Fibroblast of the aortic adventitia (primary cell): ENCODE measurements at places on chromosomes 16 and 17. TPM values are rescaled to one million over a fixed set of nuclear protein-coding genes. Genes with fewer than 3 reads are reported as not detected.

TNFRSF17 gene
- total RNA-seq = not detected in 2 replicates

RAB11FIP3 gene
- 14.7 and 24.4 TPM in 2 replicates for total RNA-seq

ARL16 gene
- 21.3 and 26.4 TPM in 2 replicates for total RNA-seq

TMC5 gene
- under 0.01 TPM in 1 of 2 replicates, not detected in the other for total RNA-seq

KRTAP4-3 gene
- total RNA-seq = not detected in 2 replicates

TNFSF13 gene
- 1.1 and 1.4 TPM in 2 replicates for total RNA-seq

TAT gene
- total RNA-seq = not detected in 2 replicates

WDR81 gene
- 27.7 and 39.6 TPM in 2 replicates for total RNA-seq

HSD17B2 gene
- 0.09 TPM in 1 of 2 replicates, not detected in the other for total RNA-seq

ITGB3 gene
- 5.8 and 22.0 TPM in 2 replicates for total RNA-seq

FGF11 gene
- total RNA-seq = 0.36 and 1.7 TPM in 2 replicates

KRTAP3-2 gene
- total RNA-seq = not detected in 2 replicates

MARVELD3 gene
- total RNA-seq = not detected in 2 replicates

- no peak for DNase-seq
These were observed 1.4 kb downstream of the WFIKKN2 start for GRCh38 chr17:50836826-50837225.

GRCh38 chr17:19348806-19349205 lies 13.7 kb downstream of the B9D1 start:
- DNase-seq = no peak

DNA sequence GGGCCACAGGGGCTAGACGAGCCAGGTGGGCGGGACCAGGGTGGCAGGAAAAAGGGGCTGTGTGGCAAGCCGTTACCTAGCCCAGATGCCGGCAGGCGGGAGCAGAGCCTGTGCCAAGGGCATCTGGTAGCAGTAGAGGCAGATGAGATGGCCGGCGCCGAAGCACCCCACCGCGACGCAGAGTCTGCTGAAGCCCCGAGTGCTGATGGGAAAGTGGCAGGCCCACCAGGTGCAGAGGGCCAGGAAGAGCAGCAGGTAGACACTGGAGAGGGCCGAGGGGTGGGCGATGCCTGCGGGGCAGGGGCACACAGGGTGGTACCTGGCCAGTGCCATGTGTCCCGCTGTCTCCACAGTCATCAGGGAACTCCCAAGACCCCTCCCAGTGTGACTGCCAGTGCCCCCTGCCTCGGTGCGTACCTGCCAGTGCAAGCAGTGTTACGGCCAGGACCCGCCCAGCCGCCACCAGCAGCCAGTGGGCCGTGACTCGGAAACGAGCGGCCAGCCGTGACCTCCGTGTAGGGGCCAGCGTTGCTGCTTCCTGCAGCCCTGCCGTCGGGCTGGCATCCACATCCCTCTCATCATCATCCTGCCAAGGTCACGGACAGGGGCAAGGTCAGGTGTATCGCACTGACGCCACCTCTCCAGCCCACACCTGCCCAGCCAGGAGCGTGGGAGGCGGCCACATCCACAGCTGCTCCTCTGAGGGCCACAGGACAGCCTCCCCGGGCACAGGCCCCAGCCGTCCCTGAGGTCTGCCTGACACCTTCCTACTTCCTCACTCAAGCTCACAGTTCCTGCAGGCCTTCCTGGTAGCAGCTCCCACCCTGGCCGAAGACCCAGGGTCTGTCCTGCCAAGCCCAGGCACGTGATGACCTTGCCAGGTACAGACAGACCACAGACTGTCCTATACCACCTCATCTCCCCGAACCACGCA lies 32.1 kb downstream of the CTU2 start:
- DNase-seq = no peak

DNA sequence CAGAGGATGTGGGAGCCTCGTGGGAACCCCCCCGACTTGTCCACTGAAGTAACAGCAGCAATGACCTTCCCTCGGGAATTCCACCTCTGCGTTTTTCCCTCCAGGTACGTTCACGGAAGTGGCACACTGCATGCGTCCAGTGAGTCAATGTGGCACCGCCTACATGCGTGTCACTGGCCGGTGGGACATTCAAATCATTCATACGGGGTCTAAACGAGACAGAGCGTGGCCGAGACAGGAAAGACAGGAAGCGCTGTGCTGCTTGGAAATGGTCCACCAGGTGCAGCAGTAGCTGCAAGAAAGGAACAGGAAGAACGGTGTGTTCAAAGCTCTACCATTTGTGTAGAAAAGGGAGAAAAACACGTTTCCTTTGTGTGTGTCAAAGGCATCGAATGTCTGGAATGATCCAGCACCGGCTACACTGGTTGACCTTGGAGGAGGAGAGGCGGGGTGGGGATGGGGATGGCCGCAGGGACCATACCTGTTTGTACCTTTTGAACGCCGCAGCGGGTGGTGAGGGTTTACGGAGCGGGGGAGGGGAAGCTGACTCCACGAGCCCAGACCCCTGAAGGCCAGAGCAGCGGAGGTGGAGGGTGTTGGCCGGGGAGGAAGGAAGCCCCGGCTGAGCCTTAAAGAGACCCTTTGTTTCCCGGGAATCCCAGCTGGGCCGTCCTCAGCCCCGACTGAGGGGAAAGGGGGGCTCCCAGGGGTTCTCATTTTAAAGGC lies 1.7 kb upstream of the PGAP6 start:
- no peak for DNase-seq

DNA sequence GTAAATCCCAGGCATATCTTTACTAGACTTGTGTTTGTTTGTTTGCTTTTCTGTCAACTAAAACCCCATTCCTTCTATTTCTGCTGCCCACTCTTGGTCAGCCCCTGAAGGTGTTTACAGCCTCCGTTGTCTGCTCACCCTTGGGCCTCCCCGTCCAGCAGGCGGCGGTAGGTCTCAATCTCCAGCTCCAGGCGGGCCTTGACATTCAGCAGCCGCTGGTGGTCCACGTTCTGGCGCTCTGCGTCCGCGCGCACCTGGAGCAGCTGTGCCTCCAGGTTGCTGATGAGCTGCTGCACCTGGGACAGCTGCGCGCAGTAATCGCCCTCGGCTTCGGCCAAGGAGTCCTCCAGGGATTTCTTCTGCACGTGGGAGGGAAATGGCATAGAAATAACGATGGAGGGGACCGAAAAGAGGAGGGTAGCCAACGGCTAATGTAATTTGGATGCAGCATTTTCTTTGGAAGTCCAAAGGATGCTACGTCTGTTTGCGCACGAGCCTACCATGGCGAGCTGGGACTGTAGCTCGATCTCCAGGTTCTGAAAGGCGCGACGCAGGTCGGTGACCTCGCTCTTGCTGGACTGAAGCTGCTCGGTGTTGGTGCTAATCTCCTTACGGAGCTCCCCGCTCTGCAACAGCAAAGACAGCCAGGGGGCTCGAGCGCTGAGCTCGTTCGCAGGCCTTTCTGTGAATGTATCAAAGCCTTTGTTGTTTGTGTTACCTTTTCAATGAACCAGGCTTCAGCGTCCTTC lies 3.9 kb downstream of the KRT12 start:
- DNase-seq = no peak

- no peak for DNase-seq
These were observed 387.5 kb downstream of the UTP18 start for GRCh38 chr17:51647826-51648225.

GRCh38 chr17:81381632-81382577 lies 13.4 kb upstream of the BAHCC1 start:
- no peak for DNase-seq

GRCh38 chr16:80440667-80441066 lies 100.1 kb upstream of the DYNLRB2 start:
- DNase-seq = no peak

DNA sequence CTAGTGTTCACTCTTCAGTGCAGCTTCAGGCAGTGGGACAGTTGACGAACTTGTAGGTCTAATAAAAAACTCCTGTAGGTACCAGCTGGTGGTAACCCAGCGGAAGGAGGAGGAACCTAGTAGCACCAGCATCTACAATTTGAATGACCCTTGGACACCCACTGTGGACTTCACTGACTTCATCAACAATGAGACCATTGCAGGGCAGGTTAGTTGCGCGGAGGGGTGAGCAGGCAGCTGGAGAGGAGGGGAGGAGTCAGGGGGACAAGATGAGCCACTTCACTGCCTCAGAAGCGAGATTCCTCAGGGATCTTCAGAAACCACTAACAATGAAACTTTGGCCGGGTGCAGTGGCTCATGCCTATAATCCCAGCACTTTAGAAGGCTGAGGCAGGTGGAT lies 22.3 kb downstream of the AOC3 start:
- no peak for DNase-seq

DNA sequence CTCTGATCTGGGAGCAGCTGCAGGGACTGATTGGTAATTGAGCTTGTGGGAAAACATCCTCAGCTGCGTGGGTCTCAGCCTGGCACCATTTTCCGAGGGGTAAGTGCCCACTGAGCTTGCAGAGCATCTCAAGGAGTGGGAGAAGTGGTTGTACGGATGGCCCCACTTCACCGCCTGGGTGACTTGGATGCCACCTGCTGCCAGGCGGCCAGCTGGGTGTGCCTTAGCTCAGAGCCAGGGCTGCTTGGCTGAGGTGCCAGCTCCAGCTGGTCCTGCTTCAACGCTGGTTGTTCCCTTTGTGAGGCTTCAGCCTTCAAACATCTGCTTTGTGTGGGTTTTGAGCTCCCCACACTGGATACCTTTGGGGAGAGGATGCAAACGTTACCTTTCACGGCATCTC lies 482.7 kb upstream of the EEF2KMT start:
- DNase-seq = no peak

- DNase-seq = no peak
These were observed 18.7 kb downstream of the TMEM235 start for GRCh38 chr17:78249818-78250806.

DNA sequence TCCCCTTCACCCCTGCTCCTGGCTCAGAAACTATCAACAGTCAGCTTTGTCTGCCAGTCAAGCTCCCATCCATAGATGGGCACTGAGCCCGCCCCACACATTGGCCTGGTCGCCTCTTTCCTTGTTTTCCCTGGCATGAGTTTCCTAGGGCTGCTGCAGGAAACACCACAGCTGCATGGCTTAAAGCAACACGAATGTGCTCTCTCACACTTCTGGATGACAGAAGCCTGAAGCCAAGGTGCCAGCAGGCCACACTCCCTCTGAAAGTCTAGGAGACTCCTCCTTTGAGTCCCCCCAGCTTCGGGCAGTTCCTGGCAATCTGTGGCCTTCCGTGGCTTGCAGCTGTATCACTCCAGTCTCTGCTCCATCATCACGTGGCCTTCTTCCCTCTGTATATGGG lies 69.9 kb downstream of the TBC1D16 start:
- no peak for DNase-seq

DNA sequence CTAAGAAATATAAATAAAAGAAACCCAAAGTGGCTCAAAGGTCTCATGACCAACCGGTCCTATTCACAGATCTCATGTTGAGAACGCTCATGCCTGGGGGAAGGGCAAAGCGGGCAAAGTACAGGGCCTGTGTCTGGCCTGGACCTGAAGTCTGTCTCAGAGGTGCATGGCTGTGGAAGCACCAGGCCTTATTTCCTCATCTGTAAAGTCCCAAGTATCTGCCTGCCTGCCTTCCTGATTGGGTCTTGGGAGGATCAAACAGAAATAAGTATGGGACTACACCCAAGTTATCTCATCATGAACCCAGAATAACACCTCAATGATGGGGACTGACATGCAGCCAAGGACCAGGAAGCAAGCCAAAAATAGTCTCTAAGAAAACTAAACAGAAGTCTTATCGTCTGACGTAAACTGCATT lies 14.2 kb downstream of the AXIN2 start:
- DNase-seq = peak; percentile 82

GRCh38 chr16:60945225-60945624 lies 1091.0 kb downstream of the CDH8 start:
- DNase-seq = no peak

DNA sequence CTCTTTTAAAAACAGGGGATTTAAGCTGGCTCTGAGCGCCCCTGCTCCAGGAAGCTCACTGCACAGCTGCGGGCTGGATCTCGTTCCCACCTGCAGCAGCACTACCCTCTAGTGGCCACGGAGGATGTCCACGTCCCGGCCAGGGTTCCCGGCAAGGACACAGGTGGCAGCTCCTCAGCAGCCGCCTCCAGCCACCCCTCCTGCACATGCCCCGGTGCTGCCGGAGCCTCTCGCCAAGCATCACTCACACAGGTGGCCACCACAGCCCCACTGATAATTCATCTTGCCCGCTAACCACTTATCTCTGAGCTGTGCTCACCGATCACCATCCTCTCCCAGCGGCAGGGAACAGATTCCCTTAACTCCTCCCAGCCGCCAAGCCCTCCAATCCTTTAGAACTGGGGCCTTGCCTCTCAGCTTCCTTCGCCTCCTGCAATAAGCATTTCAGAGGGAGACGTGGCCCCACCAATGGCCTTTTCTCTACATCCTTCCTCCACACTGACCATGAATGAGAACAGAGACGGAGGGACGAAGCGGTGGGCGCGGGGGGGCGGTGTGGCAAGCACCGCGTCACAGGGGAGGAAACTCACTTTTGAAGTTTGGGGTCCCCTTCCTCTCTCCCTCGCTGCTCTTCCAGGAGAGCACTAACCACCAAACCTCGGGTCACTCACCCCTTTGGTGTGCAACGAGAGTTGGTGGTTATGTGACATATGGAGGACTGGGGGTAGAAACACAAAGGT lies 222.1 kb downstream of the RBFOX3 start:
- DNase-seq = peak; percentile 18

GRCh38 chr17:27496971-27497370 lies 40.7 kb downstream of the KSR1 start:
- DNase-seq = no peak

DNA sequence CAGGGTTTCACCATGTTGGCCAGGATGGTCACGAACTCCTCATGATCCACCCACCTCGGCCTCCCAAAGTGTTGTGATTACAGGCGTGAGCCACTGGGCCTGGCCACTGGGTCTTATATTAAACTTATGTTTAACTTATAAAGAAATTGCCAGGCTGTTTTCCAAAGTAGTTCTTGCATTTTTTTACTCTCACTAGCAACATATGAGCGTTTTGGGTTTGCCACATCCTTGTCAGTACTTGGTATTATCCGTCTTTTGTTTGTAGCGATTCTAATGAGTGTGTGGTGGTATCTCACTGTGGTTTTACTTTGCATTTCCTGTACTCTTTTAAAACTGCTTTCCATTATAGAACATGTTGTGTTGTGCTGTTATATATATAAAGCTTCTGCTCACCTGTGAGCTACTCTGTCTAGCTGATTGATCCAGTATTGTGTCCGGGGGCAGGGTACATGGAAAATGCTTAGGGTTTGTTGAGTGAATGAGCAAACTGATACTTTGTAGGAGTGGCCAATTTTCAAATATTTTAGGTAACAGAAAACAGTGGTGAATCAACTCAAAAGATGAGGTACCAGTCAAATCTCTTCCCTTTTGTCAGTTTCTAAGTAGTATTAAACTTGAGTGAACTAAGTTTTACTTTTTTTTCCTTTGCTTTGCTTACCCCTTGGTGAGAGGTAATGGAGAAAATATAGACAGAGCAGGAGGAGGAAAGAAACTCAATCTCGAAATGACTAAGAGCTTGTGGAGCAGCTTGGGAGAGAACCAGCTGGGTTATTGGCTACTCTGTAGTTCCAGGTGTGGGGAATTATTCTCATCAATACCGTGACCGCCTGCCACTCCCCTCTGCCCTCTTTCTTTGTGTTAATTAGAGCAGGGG lies 75.8 kb downstream of the PITPNC1 start:
- DNase-seq = no peak

GRCh38 chr17:11369575-11369974 lies 128.6 kb downstream of the SHISA6 start:
- DNase-seq = no peak

GRCh38 chr16:88965411-88965810 lies 11.6 kb downstream of the CBFA2T3 start:
- no peak for DNase-seq

GRCh38 chr17:78305801-78306200 lies 54.1 kb downstream of the SOCS3 start:
- DNase-seq = no peak
